CD4-positive, alpha-beta T cell (primary cell): ENCODE measurements at places on chromosomes 1 and 21. TPM values are rescaled to one million over a fixed set of nuclear protein-coding genes. Genes with fewer than 3 reads are reported as not detected.

DNA sequence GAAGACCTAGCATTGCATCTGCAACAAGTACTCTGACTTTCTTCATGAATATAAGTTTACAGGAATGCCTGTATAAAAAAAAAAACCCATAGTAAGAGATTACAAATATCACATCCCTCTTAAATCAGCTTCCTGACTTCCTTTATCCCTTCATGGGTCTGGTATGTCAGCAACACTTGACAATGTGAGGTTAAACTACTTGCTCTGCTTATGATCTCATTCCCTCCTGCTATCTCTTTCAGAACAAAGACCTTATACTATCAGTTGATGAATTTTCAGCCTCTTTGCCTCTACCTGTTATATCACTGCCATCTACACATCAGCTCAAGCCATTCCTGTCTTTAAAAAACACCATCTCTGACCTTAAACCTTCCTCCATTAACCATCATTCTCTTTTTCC lies 130.9 kb upstream of the SAMSN1 start:
- H3K36me3 ChIP-seq = no peaks in the 10 kb centered on the region
- H3K27ac ChIP-seq = peak overlapping the region; percentile 77
- no peaks in the 10 kb centered on the region for H3K27me3 ChIP-seq
- no peak for DNase-seq
- peaks cover 22% of the 10 kb centered on the region for H3K4me1 ChIP-seq

DNA sequence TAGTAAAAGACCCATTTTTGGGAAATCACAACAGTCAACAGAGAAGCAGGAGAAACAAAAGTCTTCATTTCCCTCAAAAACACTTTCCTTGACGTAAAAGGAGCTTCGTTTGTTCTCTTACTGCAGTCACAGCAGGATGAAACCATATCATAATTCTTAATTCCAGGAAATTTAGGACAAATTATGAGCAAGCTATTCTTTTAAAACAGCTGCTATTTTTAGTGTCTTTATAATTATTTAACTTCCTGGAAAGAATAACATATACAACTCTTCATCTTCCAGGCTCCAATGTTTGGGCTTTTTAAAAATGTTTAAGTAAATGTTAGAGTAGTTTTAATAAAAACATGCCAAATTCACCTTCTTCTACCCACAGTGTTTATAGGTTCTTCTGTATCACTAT lies 563.5 kb downstream of the LTN1 start:
- no peak for DNase-seq
- no peaks in the 10 kb centered on the region for H3K4me1 ChIP-seq
- H3K27ac ChIP-seq = no peak overlapping the region
- no peaks in the 10 kb centered on the region for H3K27me3 ChIP-seq
- H3K4me3 ChIP-seq = no peak overlapping the region

DNA sequence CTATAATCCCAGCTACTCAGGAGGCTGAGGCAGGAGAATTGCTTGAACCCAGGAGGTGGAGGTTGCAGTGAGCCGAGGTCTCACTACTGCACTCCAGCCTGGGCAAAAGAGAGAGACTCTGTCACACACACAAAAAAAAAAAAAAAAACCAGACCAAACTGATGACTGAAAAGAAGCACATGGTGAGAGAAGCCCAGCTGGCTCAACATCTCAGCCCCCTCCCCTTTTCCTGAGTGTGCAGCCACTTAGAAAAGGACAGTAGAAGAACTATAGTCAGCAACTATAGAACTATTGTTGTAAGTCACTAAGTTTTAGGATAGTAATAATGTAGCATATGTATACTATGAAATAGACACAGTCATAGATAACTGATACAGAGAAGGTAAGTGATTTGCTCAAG lies 87.2 kb upstream of the RALGPS2 start:
- no peak for DNase-seq
- no peaks in the 10 kb centered on the region for H3K4me1 ChIP-seq
- no peaks in the 10 kb centered on the region for H3K27me3 ChIP-seq
- H3K36me3 ChIP-seq = no peaks in the 10 kb centered on the region

DNA sequence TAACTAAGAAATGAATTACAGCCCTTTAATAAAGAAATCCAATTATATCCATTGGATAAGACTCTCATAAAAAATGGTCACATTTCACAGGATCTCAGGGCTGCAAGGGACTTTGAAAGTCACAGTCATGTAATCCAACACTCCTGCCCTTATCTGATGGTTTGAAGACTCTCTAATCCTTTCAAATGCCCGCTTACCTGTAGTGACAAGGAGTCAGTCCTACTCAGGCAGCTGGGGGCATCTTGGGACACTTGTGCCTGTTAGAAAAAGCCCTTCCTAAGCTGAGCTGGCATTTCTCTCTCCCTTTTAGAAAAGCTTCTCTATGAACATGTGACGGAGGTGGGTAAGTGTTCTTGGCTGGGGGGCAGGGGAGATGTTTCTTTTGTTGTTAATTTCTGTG lies 11.0 kb upstream of the ZNF691 start:
- no peak overlapping the region for H3K27ac ChIP-seq
- H3K4me3 ChIP-seq = no peak overlapping the region

CLDN19 gene
- total RNA-seq = not detected

- peaks cover 27% of the 10 kb centered on the region for H3K4me1 ChIP-seq
- peak overlapping the region; percentile 43 for H3K4me3 ChIP-seq
- no peak overlapping the region for H3K27ac ChIP-seq
Observed at GRCh38 chr1:26164036-26164860, 4.5 kb downstream of the C1orf232 start.

DNA sequence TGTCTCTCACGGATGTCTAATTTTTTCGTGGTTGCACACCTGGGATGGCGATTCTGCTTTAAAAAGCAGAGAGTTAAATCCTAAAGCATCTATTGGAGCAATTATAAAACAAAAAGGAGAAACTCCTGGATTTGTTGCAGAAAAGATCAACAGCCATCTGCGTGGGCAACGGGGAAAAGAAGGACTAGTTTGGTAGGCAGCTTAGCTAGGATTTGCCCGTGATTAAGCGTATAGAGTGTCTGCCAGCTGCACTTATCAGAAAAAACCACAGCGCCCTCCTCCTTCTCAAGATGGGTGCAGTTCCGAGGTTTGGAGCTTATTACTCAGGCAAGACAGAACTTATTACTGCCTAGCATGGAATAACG lies 526 bp upstream of the SLC25A24 start:
- H3K27me3 ChIP-seq = no peaks in the 10 kb centered on the region
- no peaks in the 10 kb centered on the region for H3K36me3 ChIP-seq
- peak; percentile 78 for DNase-seq
- peaks cover 16% of the 10 kb centered on the region for H3K4me1 ChIP-seq

CRP gene
- not detected for total RNA-seq

FCGR3A gene
- total RNA-seq = 0.25 TPM

XCL1 gene
- 0.22 TPM for total RNA-seq

SPRR5 gene
- not detected for total RNA-seq

DNA sequence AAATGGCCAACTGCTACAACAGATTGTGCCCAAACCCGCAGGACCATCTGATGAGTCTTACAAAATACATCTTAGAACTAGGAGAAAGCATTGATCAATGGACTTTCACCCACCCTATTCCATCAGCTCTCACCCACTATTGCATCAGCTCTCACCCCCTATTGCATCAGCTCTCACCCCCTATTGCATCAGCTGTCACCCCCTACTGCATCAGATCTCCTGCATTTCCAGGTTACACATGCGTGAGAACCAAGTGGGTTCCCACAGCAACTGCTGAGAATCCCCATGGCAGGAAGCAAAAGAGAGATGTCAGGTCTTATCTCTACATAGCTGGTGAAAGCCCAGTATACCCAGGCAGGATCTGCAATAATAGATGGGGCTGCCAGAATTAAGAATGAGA lies 533.5 kb downstream of the LTN1 start:
- no peaks in the 10 kb centered on the region for H3K4me1 ChIP-seq
- no peak overlapping the region for H3K4me3 ChIP-seq
- H3K36me3 ChIP-seq = no peaks in the 10 kb centered on the region
- no peak for DNase-seq
- no peaks in the 10 kb centered on the region for H3K27me3 ChIP-seq

FYB2 gene
- total RNA-seq = not detected

DNA sequence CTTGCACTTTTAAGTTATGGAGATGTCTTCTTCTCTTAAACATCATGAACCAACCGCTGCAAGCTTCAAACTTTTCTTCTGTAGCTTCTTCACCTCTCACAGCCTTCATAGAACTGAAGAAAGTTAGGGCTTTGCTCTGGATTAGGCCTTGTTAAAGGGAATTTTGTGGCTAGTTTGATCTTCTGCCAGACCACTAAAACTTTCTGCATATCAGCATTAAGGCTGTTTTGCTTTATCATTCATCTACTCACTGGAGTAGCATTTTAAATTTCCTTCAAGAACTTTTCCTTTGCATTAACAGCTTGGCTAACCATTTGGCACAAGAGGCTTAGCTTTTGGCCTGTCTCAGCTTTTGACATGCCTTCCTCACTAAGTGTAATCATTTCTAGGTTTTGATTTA lies 43.0 kb upstream of the RGL1 start:
- H3K27ac ChIP-seq = no peak overlapping the region
- no peaks in the 10 kb centered on the region for H3K36me3 ChIP-seq
- no peaks in the 10 kb centered on the region for H3K4me1 ChIP-seq
- H3K27me3 ChIP-seq = no peaks in the 10 kb centered on the region
- H3K4me3 ChIP-seq = no peak overlapping the region
- DNase-seq = no peak

- peaks cover 18% of the 10 kb centered on the region for H3K4me1 ChIP-seq
- no peak overlapping the region for H3K27ac ChIP-seq
- H3K36me3 ChIP-seq = no peaks in the 10 kb centered on the region
- peaks cover 35% of the 10 kb centered on the region for H3K27me3 ChIP-seq
Observed at GRCh38 chr1:184032930-184033418, 4.6 kb downstream of the COLGALT2 start.
